Activated CD8-positive, alpha-beta T cell treated with anti-CD3 and anti-CD28 coated beads for 36 hours (primary cell): ENCODE measurements at places on chromosomes 12 and 14. TPM values are rescaled to one million over a fixed set of nuclear protein-coding genes. Genes with fewer than 3 reads are reported as not detected.

DNA sequence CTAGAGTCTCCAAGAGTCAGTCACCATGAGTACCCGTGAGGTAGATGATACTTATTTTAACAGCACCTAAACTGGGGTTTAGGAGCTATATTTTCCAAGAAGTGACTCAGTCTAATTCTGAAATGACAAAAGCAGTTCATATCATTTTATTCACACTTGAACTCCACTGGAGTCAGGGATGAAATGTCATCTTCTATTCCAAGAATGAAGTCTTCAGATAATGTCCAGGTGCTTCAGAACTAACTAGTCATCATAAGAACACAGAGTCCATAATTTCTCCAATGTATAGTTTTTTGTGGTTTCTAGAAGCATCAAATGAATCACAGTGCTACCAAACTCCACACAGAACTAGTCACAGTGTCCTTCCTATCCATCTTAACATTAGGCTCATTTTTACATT lies 13.3 kb downstream of the DNM1L start:
- DNase-seq: no peak

GRCh38 chr14:67652189-67652588 lies 22.2 kb downstream of the VTI1B start:
- DNase-seq: no peak

DNA sequence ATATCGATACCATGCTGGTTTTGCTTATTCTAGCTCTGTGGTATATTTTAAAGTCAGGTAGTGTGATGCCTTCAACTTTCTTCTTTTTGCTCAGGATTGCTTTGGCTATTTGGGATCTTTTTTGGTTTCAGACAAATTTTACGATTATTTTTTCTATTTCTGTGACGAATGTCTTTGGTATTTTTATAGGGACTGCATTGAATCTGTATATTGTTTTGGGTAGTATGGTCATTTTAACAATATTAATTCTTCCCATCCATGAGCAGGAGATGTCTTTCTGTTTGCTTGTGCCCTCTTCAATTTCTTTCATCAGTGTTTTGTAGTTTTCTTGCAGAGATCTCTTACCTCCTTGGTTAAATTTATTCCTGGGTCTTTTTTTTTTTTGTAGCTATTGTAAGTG lies 10.8 kb upstream of the SLC4A8 start:
- DNase-seq: no peak

GRCh38 chr12:50524621-50525020 lies 19.8 kb downstream of the DIP2B start:
- no peak for DNase-seq

DNA sequence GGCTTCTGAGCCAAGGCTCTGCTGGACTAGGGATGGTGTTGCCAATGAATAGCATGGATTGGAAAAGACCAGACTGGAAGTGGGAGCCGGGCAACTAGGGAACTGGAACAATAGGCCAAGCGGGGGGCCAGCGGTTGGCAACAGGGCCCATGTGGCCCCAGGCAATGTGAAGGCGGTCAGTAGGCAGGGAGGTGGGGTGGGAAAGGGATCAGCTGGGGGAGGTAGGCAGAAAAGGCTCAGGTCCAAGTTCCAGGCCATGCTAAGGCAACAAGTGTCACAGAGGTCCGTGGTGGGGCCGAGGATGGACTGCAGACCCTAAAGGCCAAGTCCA lies 14.9 kb upstream of the MLXIP start:
- no peak for DNase-seq

GRCh38 chr12:104605685-104606084 lies 148.9 kb downstream of the CHST11 start:
- peak; percentile 5 for DNase-seq

DNA sequence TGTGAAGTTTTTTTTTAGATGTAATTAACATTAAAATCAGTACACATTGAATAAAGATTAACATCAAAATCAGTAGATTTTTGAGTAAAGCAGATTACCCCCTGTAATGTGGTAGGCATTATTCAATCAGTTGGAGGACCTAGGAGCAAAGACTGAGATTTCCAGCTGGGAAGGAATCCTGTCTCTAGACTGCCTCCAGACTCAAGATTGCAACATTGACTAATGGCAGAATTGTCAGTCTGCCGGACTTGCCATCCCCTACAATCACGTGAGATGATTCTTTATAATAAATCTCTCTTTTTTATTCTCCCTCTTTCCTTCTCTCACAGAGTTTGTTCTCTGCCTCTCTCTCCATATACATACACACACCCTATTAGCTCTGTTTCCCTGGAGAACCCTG lies 51.4 kb upstream of the SLC6A15 start:
- DNase-seq: no peak

Gene ADCY4
- total RNA-seq: 1.5 TPM

Gene SLCO1B3
- total RNA-seq: not detected

Gene GSC
- not detected for total RNA-seq

Gene AMN
- 1.4 TPM for total RNA-seq

Gene NTN4
- not detected for total RNA-seq

Gene BDKRB1
- total RNA-seq: not detected

Gene SOAT2
- 6.7 TPM for total RNA-seq
